NCI-H2107 (cell line): ENCODE measurements at places on chromosomes 12 and 14.

DNA sequence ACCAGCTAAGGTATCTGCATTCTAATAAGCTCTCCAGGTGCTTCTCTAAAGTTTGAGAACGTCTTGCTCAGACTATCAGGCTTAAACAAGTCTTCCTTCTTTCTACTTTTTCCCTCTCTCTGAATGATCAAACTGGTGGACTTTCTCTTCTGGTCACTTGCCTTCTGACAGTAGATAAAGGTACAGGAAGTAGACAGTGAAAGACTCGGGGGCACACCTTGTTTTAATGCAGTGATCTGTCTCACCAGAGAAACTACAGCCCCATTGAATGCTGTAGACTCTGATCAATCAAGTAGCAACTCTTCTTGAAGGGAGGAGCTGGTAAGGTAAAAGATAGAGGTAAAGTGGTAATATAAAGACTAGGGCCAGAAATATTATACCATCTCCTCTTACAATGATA is 48.1 kb upstream of the ATXN7L3B start:
- no peak for DNase-seq

DNA sequence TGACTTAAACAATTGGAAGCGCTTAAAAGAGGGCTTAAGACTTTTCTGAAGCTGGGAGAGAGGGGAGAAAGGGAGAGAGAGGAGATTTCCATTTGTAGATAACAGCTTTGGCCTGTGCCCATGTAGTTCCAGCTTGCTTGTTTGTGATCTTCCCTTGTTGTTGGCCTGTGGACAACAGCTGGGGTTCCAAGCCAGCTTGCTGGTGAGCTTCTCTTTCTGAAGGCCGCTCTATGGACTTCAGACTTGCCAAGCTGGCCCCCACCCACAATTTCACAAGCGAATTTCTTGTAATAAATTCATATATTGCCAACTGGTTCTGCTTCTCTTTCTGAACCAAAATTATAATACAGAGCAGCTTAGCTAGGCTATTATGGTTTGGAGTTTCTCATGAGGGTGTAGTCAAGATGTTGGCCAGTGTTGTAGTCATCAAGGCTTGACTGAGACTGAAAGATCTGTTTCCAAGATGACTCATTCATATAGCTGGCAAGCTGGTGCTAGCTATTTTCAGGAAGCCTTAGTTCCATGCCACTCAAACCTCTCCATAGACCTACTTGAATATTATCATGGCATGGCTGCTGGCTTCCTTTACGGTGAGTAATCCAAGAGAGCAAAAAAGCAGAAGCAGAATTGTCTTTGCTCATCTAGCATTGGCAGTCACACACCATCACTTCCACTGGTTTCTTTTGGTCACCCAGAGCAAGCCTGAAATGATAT is 89.4 kb downstream of the ATP23 start:
- no peak for DNase-seq

GRCh38 chr12:10689146-10689545 is 15.3 kb upstream of the STYK1 start:
- no peak for DNase-seq

- no peak for DNase-seq
These were observed 56.7 kb downstream of the EPS8 start for GRCh38 chr12:15732341-15733061.

- no peak for DNase-seq
These were observed 1098.6 kb downstream of the FSCB start for GRCh38 chr14:43408472-43408871.

DNA sequence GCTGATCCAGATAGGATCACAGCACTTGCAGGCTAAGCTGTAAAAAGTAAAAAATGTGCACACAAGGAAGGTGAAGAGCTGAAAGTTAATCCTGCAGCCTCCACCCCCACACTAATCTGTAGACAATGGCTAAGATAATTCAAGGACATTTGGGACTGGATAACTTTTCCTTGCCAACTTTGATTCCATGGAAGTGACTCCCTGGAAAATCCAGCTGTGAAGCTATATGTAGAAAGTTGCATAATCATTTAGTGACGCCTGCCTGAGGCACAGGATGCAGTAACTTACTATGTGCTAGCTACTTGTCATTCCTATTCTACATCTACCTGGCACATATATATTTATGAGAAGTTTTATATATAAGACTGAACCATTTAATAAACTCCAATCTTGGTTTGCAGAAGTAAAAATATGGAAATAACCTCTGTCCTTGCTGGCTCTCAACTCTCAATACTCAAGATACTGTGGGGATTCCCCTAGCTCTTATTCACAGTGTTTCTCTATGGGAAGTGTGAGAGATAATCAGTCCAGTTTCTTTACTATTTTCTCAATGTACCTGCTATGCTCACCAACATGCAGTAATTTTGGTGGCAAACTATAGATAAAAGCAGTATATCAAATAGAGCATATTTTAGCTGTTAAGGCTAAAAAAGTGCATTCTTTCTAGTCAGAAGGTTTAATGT is 14.8 kb downstream of the LDHB start:
- DNase-seq, result no peak

GRCh38 chr14:36315159-36315853 is 5.1 kb downstream of the MBIP start:
- DNase-seq, result no peak

DNA sequence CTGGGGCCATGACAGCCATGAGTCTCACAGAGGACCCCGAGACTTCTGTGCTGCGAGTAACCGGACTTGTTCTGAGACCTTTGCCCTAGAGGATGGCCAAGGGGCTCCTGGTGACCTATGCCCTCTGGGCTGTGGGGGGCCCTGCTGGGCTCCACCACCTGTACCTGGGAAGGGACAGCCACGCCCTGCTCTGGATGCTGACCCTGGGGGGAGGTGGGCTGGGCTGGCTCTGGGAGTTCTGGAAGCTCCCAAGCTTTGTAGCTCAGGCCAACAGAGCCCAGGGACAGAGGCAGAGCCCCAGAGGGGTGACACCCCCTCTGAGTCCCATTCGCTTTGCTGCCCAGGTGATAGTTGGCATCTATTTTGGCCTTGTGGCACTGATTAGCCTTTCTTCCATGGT is 2.1 kb downstream of the DNAJC22 start:
- no peak for DNase-seq

- DNase-seq, result no peak
These were observed 163.1 kb upstream of the TMPO start for GRCh38 chr12:98352218-98352811.

GRCh38 chr14:102575160-102575845 is 17.1 kb upstream of the RCOR1 start:
- no peak for DNase-seq

GRCh38 chr14:69573831-69574262 is 824 bp downstream of the CCDC177 start:
- DNase-seq, result peak; percentile 95

DNA sequence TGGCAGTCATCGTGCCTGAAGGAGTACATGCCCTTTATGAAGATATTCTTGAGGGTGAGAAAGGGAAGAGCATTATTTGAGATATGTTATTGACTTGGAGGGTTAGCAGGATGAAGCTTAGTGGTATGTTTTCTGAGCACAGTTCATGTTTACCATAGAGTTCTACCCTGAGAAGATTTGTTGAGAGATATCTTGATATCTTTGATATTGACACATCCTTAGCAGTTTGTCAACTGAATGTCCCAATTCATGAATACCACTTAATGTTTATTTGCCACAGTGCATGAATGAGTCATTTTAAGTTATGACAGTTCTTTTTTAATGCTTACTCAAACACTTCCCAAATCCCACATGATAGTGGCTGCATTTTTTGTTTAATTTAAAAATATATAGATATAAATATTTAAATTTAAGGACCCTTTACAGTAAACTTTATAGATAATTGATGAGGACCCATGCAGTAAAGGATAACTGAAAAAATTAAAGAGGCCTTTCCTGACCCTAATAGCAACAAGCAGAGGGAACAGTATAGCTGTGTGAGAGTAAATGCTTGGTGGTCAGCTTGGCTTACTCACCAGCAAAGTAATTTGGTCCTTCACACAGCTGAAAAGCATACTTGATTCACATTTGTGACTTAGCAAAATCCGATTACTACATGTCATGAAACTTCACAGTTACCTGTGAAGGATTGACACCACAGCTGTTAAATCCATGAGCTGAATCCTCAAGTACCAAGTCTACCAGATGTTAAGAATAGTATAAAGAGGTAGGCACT is 25.8 kb downstream of the SLC39A9 start:
- DNase-seq, result no peak

- DNase-seq, result peak; percentile 53
These were observed 42.1 kb upstream of the CHGA start for GRCh38 chr14:92880851-92881250.

- DNase-seq, result no peak
These were observed 13.5 kb downstream of the ISCA2 start for GRCh38 chr14:74507085-74507484.

DNA sequence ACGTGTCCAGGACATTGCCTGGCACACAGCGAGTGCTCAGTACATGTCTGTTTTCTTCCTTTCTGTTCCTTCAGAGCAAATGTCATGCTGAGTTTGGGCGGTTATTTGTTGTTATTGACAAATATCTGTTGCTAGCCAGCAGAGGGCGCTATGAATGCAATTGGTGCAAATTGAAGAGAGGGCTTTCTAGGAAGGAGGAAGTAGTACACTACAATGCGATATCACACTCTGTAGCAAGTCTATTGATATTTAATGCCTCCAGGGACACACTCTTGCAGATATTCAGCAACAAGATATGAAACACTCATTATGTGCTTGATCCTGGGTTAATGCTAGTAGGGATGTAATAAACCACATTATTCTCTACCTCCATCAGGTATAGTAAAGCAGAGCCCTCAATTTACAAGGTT is 267.3 kb upstream of the SRRM4 start:
- peak; percentile 69 for DNase-seq

DNA sequence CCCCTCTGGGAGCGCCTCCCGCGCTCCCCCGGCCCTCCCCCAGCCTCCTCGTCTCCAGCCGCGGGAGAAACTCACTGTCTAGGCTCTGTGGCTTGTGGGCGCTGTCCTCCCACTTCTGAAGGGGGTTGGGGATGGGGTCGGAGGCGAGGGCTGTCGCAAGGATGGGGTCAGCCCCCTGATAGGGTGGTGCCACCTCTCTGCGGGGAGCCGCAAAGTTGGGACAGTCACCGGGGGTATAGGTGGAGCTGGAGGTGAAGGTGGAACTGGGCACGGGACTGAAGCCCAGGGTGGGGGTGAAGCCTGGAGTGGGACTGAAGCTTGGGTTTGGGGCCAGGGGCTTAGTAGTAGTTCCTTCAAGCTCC is 12.2 kb downstream of the TNFRSF1A start:
- no peak for DNase-seq

DNA sequence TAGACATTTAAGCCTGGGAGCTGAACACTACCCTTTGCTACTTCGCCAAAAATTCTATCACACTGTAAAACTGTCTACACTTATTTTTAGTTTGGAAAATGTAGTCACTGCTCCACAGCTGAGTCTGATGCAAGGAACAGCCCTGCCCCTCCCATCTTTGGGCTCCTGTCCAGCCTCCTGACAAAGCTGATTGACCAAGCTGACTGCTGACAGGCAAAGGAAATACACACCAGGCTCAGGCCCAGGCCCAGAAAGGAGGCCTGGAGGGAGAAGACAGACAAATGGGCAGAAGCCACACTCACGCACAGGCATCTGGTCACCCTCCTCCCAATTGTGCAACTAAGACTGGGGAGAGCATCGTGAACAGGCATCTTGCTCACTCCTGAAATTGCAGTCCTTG is 55.3 kb downstream of the ISCA2 start:
- no peak for DNase-seq

GRCh38 chr14:102471921-102472790 is 37.4 kb downstream of the ANKRD9 start:
- DNase-seq, result no peak

GRCh38 chr14:75249251-75249957 is 29.2 kb upstream of the FOS start:
- peak; percentile 95 for DNase-seq

GRCh38 chr14:95140060-95140858 is 17.1 kb downstream of the DICER1 start:
- DNase-seq, result no peak

GRCh38 chr14:59882957-59883356 is 12.4 kb upstream of the RTN1 start:
- DNase-seq, result no peak

GRCh38 chr12:68203460-68203875 is 22.1 kb downstream of the IL26 start:
- no peak for DNase-seq

- DNase-seq, result no peak
These were observed 55.6 kb upstream of the PTPRB start for GRCh38 chr12:70692681-70693288.

GRCh38 chr14:20499108-20499507 is 6.2 kb upstream of the RNASE10 start:
- DNase-seq, result no peak

DNA sequence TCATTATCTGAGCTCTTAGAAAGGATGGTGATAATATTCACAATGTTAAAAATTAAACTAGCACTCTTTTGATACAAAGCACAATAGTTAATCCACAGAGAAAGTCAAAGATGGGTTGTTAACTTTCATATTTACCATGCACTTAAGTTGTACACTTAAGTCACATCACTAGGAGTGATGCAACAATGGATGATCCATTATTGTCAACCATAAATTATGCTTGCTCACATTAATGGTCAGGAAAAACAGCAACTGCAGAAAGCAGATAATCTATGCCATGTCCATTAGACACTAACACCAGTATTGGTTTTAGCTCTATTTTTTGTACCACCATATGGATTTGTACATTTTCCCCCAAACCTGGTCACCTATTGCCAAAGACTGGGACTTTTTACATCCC is 195.5 kb downstream of the FOXA1 start:
- DNase-seq, result no peak

DNA sequence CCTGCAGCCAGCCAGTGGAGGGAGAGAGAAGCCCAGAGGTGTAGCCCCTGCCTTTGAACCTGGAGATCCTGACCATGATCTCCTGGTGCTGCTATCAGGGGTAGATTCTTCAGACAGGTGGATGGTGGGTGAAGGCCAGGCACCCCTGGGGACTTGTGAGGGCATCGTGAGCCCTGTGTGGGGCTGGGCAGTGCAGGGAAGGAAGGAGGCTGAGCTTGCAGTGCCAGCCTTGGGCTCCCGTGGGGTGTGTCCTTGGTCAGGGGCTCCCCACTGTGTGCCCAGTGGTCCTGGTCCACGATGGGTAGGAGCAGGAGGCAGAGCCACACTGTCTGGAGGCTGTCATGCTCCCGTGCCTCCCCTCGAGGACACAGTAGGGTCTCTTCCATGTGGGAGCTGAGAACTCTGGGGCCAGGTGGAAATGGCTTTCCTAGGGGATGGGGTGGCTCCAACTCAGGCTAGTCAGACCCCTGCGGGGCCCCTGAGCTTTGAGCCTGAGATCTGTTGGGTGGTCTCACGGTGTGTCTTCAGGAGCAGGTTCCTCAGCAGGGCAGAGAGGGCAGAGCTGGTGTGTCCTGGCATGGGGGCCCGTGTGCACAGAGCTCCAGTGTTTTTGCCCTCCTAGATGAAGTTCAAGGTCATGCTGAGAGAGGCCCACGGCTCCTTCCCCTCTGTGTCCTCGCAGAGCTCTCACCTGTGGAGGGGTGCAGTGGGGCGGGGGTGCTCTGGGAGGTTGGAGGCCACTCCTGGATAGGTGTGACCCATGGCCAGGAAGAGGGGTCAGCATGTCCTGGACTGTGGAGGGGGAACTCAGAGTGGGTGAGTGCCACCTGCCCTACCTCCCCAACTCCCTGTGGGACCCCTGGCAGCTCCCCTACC is 25.0 kb downstream of the RTL1 start:
- DNase-seq, result no peak

- no peak for DNase-seq
These were observed 42.4 kb downstream of the CKAP4 start for GRCh38 chr12:106205208-106206069.
